ENCODE measurements at places on chromosomes 2 and 18.

DNA sequence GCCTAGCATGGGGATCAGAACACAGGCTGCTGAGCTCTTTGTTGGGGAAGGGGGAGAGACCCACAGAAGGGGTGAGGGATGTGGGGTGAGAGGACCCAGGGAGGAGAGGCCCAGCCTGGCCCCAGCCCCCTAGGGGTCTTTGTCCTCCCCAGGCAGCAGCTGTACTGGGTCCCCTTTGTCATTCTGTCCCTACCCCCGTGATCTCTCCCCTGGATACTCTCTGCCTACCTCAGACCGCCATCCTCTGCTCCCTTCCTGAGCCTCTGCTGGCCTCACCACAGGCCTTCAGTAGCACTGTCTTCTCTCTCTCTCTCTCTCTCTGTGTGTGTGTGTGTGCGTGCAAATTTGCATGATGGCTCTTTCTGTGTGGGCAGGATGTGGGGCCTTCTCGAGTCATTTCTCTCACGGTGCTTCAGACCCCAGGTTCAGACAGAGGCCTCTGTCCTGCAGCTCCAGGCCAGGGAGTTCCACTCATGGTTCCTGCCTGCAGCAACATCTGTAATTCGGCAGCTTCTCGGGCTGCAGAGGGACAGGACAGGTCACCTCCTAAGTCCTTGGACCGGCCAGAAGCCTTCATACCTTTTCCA, 1.4 kb downstream of the PSD4 start:
- no peak for DNase-seq

DNA sequence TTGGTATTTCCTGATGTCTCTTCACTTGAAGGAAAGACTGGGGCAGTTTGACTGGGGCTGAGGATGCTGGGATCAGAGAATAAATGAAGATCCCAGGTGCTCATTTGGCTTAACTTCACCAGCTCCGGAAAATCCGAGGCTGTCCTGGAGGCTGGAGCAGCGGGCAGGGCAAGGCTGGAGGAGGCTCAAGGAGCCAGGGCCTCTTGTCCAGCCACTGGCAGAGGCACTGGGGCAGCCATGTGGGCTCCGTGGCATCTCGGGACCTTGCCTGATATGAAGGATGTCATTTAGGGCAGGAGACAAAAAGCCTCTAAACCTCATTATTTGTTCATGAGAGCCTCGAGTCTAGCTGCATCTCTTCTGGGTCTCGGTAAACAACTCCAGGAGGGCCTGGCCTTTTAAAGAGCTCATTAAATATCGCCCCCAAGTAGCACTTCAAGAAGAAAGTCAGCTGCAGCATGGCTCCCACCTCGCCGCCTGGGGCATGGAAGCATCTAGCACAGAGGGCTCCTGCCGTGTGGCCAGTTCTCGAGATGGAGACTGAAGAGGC, 13.5 kb upstream of the GPR55 start:
- no peak for DNase-seq

GRCh38 chr2:203925512-203926158, 10.9 kb upstream of the ICOS start:
- no peak for DNase-seq

DNA sequence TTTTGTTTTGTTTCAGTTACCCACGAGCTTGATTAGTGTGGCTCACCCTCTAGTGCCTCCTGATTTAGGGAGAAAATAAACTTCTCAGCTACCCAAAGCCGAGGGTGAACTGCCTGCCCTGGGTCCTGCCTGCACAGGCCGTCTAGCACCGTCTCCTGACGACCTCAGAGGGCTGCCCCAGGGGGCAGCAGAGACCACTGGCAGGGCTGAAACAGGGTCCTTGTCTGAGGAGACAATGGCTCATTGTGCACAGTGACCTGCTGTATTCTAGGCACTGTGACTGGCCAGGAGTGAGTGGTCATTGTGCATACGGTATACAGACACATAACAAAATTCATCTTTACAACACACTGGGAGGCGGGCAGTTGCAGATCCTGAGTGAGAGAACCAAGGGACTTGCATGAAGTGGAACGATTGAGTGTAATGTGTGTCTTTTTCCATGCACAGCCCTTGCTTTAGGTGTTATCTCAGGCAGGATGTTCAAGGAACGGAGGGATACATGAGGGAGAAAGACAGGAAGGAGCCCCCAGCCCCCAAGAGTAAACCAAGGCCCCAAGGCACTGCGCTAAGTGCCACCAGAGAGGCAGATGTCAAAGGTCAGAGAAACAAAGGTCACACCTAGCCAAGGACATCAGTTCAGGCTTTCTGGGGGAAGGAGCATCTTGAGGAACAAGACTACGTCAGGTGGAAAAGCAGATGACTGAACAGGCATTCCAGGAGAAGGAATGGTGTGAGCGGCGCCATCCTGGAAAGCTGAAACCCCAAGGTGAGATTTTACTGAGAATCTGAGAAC, 421.3 kb downstream of the LPIN1 start:
- DNase-seq = no peak

GRCh38 chr2:163132850-163133249, 294.3 kb upstream of the KCNH7 start:
- DNase-seq = peak; percentile 8

- no peak for DNase-seq
These were observed 170.4 kb downstream of the CD226 start for GRCh38 chr18:69777248-69777647.

GRCh38 chr2:101500180-101500579, 25.3 kb upstream of the RFX8 start:
- no peak for DNase-seq

- DNase-seq = no peak
These were observed 3.5 kb upstream of the MAB21L4 start for GRCh38 chr2:240899468-240899865.

GRCh38 chr2:120473522-120474271, 127.8 kb downstream of the INHBB start:
- DNase-seq = no peak

- no peak for DNase-seq
These were observed 11.6 kb downstream of the ZEB2 start for GRCh38 chr2:144508172-144508851.

GRCh38 chr2:226267516-226268289, 531.9 kb downstream of the IRS1 start:
- DNase-seq = no peak

GRCh38 chr2:59737299-59737698, 816.2 kb downstream of the BCL11A start:
- no peak for DNase-seq

- no peak for DNase-seq
These were observed 647.5 kb upstream of the VRK2 start for GRCh38 chr2:57399057-57399456.

- no peak for DNase-seq
These were observed 52.4 kb upstream of the TEX51 start for GRCh38 chr2:126846241-126846640.

GRCh38 chr2:155630760-155631159, 701.8 kb downstream of the NR4A2 start:
- no peak for DNase-seq

DNA sequence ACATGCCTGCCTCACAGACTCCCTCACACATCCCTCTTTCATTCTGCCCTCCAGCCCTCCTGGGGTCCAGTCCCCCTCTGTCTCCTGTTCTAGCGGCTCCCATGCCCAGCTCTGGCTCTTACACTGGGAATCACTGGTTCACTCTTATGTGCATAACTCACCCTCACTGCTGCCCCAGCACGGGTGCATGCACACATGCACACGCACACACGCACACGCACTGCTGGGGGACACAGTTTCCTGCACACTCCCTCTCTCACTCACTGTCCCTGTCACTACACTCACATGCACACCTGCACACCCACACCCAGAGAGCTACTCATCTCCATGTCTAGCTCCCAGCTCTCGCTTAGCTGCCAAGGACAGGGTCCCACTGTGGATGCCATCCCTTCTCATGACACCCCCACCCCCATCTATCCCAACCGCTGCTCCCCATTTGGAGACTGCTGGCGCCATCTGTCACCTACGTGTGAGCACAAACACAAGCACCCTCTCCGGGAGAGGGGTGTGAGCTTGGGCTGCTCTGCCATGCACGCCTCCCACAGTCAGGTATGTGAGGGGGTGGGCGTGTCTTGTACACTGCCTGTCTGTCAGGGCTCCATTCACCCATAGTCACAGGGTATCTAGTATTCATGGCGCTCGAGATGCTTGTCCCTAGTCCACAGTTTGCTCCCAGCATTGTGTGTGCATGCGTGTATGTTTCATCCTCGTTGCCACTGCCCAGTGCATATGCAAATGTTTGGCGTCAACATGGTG, 1.8 kb downstream of the ASIC4 start:
- DNase-seq = no peak

- DNase-seq = no peak
These were observed 114.4 kb upstream of the PDE1A start for GRCh38 chr2:182541268-182541667.

All from urothelium cell line (cell line).